ENCODE measurements at places on chromosomes 13 and 19.

DNA sequence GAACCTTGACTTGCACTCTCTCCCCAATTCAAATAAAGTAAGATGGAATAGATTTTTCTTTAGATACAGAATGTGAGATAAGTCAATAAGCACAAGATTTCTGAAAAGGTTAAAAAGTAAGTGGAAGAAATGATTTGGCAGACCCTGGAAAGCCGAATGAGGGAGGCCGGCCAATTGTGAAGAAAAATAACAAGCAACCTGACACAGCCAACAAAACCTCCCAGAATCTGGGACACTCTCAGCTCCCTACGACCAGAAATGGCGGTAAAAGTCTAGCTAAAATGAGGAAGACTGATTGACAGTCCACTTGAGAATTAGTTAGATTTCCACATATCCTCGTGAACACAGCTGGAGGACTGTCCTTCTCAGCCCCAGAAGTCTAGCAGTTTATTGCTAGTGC is 85.4 kb downstream of the KLF12 start:
- DNase-seq: no peak

DNA sequence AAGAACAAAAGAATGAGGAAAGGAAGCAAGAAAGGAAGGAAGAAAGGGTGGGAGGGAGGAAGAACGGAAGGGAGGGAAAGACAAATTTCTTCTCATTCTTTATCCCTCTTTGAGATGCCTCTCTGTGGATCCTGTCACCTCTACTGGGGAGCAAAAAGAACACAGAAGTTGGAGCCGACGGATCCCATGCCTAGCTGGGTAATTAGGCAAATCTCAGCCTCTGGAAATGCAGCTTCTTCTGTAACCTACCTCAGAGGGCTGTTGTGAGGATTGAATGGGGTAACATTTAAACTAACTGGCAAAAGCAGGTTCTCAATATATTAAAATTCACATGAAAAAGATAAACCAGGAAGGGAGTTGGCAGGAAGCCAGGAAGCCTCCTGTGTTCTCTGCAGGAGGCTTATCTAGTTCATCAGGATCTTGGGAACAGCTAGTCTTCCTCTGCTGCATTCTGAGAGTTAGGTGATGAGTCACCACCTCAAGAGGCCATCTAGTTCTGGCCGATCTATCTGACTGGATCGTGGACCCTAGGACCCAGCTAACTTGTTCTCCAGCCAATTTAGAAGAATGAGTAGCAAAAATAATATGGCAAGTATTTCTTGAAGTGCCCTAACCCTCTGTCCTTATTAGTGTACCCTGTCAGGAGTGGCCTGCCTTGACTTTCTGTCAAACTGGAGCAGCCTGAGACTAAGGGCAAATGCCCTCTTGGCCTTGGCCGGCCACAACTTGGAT is 15.2 kb upstream of the CPB2 start:
- DNase-seq: peak; percentile 84

- DNase-seq: no peak
These were observed 4.9 kb upstream of the TEX26 start for GRCh38 chr13:30927595-30927994.

GRCh38 chr13:36298535-36299068 is 988 bp upstream of the CCDC169 start:
- DNase-seq: no peak

GRCh38 chr19:48203222-48203793 is 32.8 kb downstream of the ZSWIM9 start:
- no peak for DNase-seq

DNA sequence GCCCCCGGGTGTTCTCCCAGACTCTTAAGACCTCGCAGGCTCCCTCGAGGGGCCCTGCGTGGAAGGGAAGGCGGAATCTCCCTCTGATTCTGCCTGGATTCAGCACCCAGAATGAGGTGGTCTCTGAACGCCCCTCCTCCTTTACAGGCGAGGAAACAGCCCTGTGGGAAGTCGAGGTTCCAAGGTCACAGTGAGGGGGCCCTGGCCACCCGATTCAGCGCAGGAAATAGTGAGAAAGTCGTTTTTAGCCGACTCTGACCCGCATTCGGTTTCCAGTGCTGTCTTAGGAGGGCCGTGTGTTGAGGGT is 1.1 kb downstream of the BSG start:
- no peak for DNase-seq

GRCh38 chr13:26019881-26020870 is 31.6 kb downstream of the SHISA2 start:
- DNase-seq: no peak

GRCh38 chr13:35763782-35764123 is 287.3 kb upstream of the MAB21L1 start:
- DNase-seq: no peak

DNA sequence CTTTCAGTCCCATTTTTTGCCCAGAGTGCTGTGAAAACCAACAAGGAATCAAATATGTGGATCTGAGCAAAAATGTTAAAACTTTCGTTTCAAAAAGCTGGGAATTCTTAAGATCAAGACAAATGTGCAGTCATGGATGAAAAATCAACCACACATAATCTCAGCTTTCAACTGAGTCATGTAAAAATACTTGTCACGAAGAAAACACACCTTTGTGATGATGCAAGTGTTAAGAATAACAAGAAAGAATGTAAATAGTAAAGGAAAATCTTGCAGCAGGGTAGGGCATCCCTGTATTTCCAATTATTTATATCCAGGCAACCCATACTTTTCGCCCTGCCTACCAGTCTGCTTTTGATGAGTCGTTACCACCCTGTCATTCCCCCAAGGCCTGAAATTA is 27.4 kb upstream of the DCLK1 start:
- peak; percentile 23 for DNase-seq

GRCh38 chr19:46602392-46603194 is 1.5 kb downstream of the CALM3 start:
- DNase-seq: no peak

DNA sequence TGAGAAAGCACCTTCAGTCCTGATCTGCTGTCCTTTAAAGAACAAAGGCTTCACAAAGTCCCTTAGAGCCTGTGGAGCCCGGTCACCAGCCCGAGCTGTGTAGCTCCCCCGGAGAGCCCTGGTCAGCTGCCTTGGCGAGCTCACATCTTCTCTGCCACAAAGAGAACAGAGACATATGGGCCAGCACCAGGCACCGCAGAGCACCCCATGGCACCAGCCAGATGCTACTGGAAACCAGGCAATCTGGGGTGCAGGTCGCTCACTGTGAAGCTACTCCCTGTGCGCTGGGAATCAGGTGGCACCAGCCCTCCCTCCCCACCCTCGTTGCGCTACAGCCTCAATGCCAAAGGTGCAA is 44.3 kb upstream of the F7 start:
- no peak for DNase-seq

DNA sequence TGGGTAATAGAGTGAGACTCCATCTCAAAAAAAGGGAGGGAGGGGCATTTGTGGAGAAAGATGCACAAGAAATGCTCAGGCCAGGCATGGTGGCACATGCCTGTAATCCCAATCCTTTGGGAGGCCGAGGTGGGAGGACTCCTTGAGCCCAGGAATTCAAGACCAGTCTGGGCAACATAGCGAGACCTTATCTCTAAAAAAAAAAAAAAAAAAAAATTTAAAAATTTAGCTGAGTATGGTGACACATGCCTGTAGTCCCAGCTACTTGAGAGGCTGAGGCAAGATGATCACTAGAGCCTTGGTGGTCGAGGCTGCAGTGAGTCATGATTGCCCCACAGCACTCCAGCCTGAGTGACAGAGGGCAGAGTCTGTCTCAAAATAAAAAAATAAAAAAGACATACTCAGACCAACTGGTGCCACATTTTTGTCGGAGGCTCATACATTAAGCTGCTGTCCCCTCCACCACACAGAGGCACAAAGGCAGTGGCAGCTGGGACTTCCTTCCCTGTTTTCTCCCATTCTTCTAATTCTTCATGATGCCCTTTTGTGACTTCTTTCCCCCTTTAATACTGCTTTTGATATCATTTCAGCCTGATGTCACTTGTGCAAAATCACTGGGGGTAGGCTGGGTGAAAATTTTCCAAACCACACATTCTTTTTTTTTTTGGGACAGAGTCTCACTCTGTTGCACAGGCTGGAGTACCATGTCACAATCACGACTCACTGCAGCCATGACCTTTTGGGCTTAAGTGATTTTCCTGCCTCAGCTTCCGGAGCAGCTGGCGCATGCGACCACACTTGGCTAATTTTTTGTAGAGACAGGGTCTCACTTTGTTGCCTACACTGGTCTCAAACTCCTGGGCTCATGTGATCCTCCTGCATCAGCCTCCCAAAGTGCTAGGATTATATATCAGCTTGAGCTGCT is 26.8 kb upstream of the CXCL17 start:
- no peak for DNase-seq

- no peak for DNase-seq
These were observed 120.9 kb downstream of the NUFIP1 start for GRCh38 chr13:44868397-44868796.

- DNase-seq: no peak
These were observed 1.4 kb upstream of the SAMD1 start for GRCh38 chr19:14091813-14092462.

GRCh38 chr13:33175991-33176390 is 109.6 kb downstream of the STARD13 start:
- no peak for DNase-seq

DNA sequence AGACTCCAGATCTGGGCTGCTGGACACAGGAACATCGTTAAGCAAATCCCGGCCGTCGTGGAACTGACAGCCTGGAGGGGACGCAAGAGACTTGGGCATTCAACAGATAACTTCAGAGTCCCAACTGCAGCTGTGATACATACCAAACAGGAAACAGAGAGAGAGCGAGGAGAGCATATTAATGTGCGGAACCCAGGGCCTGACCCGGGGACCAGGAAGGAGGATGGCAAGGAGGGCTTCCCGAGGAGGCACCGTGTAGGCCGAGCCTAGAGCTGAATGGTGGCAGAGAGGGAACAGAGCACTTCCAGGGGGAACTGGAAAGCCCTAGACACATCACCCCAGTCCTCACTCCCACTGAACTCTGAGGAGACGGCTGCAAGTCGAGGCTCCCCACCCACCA is 68.1 kb downstream of the SIPA1L3 start:
- DNase-seq: no peak

GRCh38 chr13:111640006-111640405 is 319.6 kb downstream of the TEX29 start:
- DNase-seq: no peak

- DNase-seq: no peak
These were observed 8.8 kb downstream of the GPC6 start for GRCh38 chr13:93235258-93236015.

DNA sequence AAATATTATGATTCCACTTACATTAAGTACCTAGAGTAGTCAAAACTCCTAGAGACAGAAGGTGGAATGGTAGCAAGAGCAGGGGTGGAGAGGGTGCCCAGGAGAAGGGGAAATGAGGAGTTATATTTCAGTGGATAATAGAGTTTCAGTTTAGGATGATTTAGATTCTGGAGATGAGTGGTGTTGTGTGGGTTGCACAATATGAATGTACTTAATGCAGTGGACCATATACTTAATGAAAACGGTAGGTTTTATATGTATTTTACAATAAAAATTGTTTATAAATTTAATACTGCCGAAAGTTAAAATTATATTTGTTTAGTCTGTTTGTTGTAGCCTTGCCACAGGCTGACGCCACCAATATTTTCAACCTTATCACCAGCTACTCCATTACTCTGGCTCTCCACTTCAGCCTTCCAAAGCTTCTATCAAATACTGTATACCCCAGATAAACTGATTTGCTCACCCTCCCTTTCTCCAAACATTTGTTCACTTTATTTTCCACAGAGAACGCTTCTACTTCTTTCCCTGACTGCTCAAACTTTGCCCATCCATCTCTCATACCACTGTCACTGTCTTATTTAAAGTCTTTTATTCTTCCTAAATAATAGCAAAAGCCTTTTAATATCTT is 1.4 kb upstream of the RBM26 start:
- no peak for DNase-seq

DNA sequence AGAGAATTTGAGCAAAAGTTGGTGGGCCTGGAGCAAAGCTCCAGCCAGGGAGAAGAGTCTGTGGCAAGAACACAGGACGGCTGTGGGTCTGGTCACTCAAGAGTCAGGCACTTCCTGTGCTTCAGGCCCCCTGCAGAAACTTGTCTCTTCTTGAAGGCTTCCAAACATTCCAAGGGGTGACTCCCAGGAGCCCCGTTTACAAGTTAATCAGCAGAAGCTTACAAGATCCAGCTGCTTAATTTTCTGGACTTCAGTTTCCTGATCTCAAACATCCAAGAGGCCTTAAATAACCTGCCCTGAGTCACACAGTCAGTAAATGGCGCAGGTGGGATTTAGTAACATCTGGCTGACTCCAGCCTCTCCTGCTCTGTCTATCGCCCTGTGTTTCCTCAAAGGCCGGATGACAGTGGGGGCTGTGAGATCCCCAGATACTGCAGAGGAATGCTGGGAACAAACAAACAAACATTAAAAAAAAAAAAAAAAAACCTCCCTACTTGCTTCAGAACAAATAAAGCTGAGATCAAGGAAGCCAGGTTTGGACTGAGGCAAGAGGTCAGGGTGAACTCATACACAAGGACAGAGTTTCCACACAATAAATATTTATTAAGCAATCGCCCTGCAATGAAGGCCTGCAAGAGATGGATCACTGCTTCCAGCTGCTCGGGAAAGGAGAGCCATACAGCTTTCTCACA is 175.4 kb upstream of the RFC3 start:
- peak; percentile 7 for DNase-seq

DNA sequence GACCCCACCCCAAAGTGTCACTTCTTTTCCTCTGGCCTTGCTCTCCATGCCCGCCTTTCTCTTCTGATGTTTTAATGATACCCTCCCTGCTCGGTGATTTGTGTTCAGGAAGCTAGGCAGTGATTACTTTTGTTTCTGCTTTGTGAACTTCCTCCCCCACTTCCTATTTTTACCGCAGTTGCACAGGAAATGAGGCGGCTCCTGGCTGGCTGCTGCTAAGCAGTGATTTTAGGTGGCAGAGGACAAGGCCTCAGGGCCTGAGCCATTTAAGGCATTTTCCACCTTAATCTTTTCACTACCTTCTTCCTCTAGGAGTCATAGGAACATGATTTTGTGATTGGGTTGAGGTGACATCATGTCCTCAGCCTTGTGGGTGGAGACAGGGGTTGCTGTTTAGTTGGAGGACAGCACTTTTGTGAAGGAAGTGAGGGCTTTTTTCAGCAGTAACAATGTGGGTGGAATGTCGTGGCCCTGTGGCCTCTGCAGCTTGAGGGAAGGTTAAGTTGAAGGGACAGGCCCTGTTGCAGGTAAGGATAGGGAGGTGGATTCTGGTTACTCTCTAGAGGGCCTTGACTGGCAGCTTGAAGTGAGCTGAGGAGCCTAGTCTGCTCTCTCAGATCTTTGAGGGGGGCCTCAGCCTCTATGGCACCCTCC is 15.7 kb downstream of the GARRE1 start:
- DNase-seq: peak; percentile 44

GRCh38 chr19:19059837-19060611 is 3.8 kb upstream of the SLC25A42 start:
- DNase-seq: no peak

DNA sequence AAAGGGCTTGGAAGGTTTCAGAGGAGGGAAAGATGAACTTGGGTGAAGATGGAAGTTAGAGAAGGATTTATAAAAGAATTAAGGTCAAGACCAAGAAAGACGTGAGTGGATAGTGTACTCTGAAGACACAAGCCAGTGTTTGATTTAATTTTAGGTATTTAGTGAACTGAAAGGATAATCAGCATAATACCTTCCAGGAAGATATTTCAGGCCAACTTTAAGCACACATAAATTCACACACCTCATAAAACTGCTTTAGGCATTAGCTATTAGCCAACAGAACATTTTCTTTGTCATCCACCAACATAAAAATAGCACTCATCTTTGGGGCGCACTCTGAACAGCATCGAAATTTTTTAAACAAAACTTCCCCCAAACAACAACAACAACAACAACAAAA is 71.7 kb upstream of the CSNK1A1L start:
- DNase-seq: no peak

- no peak for DNase-seq
These were observed 599 bp downstream of the C19orf12 start for GRCh38 chr19:29714371-29714952.

GRCh38 chr13:40028446-40028845 is 373.0 kb downstream of the COG6 start:
- DNase-seq: no peak

Measured in NCI-H226 (cell line).